Lower lobe of right lung (tissue), 2 donors: ENCODE measurements at places on chromosomes 1 and 21.
A peak's percentile ranks its signal among the peaks of the same experiment; 100 is the strongest.

GRCh38 chr1:115311474-115311989 lies 26.5 kb downstream of the NGF start:
- DNase-seq: no peak

- no peak for DNase-seq
Measured at GRCh38 chr21:30942192-30942591, 60.8 kb upstream of the KRTAP11-1 start.

DNA sequence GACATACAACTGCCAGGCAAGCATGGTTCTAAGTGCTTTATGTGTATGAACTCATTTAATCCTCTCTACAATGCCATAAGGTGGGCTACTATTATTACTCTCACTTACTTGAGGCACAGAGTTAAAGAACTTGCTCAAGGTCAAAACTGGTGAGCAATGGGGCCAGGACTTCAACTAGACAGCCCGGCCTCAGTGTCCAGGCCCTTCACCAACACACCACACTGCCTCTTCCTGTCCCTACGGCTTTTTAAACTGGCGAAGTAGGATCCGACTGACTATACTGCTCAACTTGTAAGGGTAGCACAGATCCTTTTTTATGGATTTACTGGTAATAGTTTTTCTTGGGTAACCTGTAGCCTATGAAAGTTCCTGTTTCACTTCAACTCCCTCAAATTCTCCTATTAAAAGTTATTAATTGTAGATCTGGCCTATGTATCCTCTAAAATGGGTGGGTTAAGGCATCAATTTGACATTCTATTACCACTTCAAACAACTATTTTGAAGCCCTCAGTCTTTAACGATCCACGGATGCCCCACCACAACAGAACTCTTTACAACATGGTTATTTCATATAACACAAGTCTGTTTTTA lies 4.3 kb downstream of the ERRFI1 start:
- DNase-seq: no peak

DNA sequence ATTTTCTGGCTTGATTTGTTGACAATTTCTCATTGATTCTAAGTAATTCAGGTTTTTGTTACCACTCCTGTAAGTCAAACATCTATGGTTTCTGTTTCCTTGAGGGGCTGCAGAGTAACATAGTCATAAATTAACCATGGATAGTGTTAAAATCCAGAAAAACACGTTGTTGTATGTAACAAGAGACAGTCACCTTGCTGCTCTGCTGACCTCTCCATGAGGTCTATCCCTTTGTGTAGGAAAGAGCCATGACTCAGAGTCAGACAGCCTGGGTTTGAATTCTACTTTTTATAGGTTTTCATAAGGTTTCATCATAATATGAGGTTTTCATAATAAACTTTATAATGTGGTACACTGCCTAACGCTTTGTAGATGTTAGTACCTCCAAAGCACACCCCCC lies 27.6 kb upstream of the NBL1 start:
- no peak for DNase-seq

- DNase-seq: no peak
Measured at GRCh38 chr1:82979593-82980236, 1019.2 kb downstream of the TTLL7 start.

DNA sequence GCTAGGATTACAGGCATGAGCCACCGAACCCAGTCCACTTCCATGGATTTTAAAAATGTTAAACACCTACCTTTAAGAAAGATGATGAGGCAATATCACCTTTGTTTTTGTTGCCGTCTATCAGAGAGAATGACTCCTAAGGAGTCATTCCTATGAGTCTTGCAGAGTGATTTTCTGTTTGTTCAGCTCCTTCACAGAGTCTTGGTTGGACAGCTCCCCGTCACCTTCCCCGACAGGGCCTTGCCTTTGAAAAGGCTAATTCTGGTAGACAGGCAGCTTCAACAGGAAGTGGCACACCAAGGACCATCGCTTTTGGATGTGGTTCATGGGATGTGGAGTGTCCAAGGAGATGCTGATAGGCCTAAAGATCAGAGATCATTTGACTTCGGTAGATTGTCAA lies 17.5 kb downstream of the ZBTB18 start:
- no peak for DNase-seq

DNA sequence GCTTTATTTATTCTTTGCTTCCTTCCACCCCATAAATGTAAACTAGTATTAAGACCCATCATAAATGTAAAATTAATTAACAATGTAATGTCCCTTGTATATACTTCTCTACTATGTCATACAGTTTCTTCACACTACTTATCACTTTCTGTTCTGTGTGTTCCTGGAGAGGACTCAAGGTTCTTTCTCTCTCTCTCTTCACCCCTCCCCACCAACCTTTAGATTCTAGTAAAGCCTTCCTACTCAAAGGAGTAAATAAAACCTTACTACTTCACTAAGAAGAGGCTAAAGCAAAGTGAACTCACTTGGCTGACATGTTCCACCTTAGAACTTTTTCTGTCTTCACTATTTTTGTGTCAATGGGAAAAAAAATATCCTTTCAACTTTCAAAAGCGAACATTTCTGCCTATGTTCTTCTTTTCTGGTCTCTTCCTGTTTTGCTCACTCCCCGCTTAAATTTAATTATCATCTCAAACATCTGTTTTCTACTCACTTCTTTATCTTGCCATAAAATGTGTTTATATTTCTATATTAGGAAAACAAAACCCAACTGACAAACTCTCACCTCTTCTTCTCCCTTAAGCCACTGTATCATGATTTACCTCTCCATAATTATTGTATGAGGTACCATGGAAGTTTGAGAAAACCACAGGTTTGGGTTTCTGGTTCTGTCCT lies 260.3 kb downstream of the DPYD start:
- no peak for DNase-seq

DNA sequence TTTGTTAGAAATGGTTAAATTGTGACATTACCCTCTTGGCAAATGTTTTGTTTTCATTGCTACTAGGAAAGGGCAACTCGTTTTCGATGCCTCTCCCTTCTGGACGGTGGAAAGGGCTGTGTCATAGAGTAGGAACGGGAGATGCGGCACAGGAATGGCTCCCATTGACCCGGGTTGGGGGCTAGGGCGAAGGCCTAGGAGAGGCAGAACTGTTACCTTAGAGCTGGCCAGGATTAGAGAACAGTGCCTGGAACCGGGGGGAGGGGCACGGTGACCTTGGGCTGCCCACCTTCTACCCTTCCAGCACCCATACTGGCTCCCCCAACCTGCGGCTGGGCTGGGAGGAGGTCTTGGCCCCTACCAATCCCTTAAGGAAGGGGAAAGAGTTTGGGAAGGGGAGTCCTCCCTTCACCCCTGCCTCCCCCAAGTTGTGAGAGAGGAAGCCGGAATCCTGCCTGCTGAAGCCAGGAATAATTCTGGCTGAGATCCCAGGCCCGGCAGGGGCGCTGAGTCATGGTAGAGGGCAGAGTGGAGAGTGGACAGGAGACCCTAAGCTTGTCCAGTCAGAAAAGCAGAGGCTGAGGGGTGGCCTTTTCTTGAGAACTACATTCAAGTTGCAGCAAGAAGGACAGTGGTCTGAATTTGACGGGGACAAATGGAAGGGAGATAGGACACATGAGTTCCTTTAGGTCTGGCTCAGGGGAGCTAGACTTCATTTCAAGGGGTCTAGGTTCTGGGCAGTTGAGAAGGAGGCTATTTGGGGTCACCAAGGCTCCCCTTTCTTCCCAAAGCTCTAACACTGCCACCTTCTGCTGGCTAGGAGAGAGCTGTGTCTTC lies 8.2 kb downstream of the LMNA start:
- DNase-seq: peak; percentile 75

DNA sequence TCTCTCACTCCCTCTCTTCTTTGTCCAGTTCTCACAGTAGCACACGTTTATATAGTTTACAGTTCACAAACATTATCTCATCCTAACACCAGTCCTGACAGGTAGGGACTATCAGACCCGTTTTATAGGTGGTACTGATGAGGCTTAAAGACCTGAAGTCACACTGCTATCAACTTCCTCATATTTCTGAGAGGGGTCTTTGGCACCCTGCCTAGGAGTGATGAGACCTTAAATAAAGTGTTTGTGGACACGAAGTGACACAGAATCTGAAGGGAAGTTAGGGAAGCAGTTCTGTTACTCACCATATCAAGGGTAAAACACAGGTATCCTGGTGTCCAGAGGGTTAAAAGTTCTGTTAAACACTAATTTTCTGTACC lies 590 bp upstream of the TACSTD2 start:
- no peak for DNase-seq

DNA sequence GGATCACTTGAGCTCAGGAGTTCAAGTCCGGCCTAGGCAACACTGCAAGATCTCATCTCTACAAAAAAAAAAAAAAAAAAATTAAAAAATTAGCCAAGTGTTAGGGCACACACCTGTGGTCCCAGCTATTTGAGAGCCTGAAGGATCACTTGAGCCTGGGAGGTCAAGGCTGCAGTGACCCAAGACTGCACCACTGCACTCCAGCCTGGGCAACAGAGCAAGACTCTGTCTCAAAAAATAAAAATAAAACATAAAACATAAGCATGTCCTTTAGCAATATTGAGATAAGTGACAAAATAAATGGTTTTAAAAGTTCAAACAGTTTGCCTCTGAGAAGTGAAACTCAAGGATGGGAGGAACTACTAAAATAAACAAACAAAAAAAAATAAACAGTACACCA lies 101.2 kb downstream of the RERE start:
- no peak for DNase-seq
